ENCODE measurements at places on chromosomes 4 and X.

DNA sequence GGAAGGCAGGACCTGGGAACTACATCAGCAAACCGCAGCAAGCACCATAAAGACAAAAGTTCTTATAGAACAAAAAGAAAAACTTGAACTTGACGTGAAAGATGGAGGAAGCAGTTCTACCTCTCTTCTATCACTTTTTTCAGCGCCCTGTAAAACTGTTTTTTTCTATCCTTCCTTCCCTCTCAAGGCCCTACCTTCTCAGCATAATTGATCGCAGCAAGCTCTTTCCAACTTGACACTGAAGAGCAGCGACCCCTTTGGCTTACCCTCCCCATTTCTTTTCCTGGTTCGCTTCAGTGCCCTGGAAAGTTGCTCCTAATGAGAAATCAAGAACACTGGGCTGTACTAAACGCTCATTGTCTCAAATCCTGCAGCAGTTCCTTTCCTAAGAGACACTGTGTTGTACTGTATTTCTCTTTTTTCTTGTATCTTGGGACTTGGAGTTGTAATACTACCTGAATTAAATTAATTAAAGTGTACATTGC lies 150.6 kb upstream of the SLC4A4 start:
- DNase-seq, result no peak

GRCh38 chrX:152528193-152528592 lies 77.1 kb upstream of the GABRA3 start:
- DNase-seq, result no peak

- no peak for DNase-seq
These were observed 32.1 kb upstream of the SLC16A2 start for GRCh38 chrX:74389016-74389722.

GRCh38 chr4:160372390-160372789 lies 1269.5 kb downstream of the RAPGEF2 start:
- DNase-seq, result no peak

GRCh38 chr4:8595237-8596087 lies 2.9 kb downstream of the CPZ start:
- DNase-seq, result no peak

GRCh38 chrX:129759576-129760061 lies 20.1 kb upstream of the SASH3 start:
- peak; percentile 59 for DNase-seq

GRCh38 chr4:22512306-22512705 lies 3.6 kb downstream of the ADGRA3 start:
- DNase-seq, result no peak

DNA sequence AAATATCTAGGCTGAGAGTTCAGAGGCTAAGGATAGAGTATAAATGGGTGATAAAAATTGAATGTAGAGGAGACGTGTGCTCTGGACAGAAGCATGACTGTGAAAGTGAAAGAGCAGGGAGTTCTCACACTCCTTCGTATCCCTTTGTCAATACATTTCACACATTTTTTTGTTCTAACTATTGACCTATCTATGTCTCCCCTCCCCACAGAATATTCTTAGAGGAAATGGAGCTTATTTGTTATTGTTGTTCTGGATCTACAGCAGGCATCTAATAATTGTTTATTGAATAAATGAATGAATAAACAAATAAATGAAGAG lies 57.6 kb downstream of the ENPEP start:
- DNase-seq, result no peak

- no peak for DNase-seq
These were observed 9.6 kb upstream of the CCDC149 start for GRCh38 chr4:24922416-24922815.

- no peak for DNase-seq
These were observed 40.7 kb upstream of the ASMTL start for GRCh38 chrX:1493412-1493811.

GRCh38 chrX:39891781-39892180 lies 206.0 kb downstream of the BCOR start:
- no peak for DNase-seq

GRCh38 chrX:24214568-24214967 lies 65.0 kb downstream of the ZFX start:
- no peak for DNase-seq

- DNase-seq, result no peak
These were observed 23.4 kb downstream of the CCNI start for GRCh38 chr4:77052352-77052751.

GRCh38 chr4:4762909-4763821 lies 96.3 kb upstream of the MSX1 start:
- peak; percentile 13 for DNase-seq

GRCh38 chr4:81814987-81815541 lies 343.4 kb upstream of the RASGEF1B start:
- DNase-seq, result no peak

DNA sequence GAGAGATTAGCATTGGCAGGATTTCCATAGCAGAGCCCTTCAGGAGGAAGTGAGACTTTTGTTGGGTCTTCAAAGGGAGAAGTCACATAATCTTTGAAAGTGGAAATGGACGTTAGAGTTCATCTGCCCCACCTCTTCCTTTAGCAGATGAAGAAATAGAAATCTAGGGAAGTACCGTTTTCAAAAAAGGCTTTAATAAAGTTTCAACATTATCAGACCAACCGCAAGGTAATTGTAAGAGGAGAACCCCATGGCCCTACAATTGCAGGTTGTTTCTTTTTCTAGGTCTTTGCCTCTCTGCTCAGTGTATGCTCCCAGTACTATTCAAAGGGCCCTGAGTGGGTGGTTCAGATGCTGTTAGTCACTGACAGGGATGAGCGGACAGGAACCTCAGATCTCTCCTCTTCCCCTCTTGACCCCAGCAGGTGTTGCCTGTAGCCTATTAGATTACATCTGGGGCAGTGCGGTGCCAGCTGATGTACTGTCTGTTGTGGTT lies 48.6 kb upstream of the AP1S2 start:
- peak; percentile 3 for DNase-seq

- DNase-seq, result no peak
These were observed 39.8 kb downstream of the XIAP start for GRCh38 chrX:123899701-123900100.

DNA sequence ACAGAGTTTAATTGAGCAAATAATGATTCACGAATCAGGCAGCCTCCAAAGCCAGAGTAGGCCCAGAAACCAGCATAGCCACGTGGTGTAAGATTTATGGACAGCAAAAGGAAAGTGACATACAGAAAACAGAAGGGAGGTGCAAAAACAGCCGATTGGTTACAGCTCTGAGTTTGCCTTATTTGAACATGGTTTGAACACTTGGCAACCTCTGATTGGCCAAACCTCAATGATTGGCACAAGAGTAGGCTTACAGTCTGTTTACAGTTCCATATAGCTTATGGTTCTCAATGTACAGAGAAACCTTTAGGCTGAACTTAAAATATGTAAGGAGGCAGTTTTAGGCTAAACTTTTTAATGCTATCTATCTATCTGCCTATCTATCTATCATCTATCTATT lies 394.8 kb downstream of the CFAP47 start:
- DNase-seq, result no peak

GRCh38 chr4:164536814-164537213 lies 217.1 kb upstream of the SMIM31 start:
- DNase-seq, result no peak

DNA sequence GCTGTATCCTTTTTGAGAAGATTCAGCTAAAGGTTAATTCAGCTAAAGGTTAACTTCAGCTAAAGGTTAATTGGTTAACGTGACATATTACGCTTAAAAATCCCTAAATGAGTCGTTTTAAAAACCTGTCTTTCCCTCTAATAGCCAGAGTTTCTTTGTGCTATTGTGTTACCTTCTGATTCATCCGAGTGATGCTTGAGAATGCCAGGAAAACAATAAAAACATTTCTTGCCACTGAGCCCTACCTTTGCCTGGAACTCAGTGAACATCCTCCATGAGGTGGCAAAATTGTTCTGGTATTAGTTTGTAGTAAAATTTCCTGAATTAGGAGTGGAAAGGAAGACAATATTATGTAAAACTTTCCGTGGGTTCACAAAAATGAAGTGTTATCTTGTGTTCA lies 13.7 kb upstream of the TMPRSS11E start:
- no peak for DNase-seq

DNA sequence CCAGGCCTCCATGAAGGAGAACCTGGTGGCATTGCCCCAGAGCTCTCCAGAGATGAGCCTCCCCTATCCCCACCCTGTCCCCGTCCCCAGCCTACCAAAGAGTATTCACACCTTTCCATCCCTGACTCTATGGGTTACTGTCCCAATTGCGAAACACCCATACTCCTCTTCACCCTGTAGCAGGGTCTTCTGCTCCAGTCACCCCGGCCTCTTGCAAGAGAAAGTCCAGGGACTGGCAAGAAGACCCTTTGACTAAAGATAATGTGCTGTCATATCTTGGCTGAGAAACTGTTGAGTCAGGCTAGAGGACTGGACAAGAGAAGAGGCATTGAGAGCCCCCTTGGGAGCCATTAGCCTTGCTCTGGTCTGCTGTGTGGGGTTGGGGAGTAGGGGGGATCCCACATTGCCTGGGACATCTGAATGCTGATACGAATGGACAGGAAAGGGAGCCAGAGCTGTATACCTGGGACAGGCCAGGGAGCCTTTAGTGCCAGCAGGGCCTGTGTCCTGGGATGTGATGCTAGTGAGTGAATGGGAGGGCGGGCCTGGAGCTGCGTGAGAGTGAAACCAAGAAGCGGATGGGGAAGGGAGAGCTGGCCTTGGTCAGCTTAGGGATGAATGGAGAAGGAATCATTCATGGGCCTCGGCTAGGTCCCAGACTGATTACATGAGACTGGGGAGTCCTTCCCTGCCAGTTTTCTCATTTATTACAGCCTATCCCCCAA lies 27.1 kb downstream of the NALF2 start:
- DNase-seq, result no peak

GRCh38 chr4:114866901-114867670 lies 246.3 kb downstream of the NDST4 start:
- DNase-seq, result no peak

DNA sequence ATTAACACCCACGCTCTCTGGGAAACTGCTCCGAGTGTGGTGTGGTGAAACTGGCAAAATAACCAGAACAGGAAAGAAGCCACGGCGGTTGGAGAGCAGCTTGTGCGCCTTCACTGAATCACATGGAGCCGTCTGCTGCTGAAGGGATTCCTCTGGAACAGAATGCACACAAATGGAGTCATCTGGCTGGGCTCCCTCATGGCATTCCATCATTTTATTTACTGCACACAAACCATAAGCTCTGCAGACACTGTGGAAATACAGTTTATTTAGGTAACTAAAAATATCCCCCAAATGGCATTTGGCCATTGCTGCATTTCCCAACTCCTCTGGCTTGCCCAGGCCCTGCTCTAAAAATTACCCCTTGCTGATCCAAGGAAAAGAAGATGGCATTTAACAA lies 187.0 kb upstream of the S100G start:
- no peak for DNase-seq
